ENCODE measurements at places on chromosomes 2 and 18. TPM values are rescaled to one million over a fixed set of nuclear protein-coding genes. Genes with fewer than 3 reads are reported as not detected.

DNA sequence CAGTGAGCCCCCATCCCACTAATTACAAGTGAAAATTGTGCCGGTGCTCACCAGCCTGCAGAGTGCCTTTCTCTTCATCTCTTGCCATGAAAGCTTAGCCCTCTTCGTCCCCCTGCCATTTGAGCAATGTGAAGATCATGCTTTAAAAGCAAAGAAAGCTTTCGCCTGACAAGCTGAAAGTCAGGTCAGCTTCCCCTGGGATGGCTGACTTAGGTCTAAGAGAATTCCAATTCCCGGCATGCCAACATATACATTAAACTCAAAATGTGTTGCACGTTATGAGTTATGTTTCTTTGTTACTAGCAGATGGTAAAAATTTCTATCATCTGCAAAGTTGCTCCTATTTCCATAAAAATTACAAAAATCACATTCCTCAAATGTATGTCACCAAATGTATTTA is 129.8 kb downstream of the AFF3 start:
- no peak for DNase-seq

DNA sequence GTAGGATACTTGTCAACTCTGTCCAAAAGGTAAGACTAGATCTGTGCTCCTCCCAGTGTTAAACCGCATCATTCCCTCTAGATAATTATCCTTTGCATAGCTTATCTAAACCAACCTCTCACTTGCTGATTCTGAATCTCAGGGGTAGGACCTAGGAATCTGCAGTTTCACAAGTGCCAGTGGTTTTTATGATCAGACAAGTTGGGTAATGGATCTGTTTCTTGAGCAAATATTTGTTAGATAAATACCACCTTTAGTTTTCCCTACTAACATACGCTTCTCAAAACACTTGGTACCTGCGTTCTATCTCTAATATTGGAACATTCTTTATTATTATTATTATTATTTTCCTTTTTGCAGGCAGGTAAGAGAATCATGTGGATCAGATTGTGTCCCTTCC is 439.9 kb downstream of the PTPRM start:
- no peak for DNase-seq

The SMYD5 gene
- 28.4 TPM for total RNA-seq

The BMP10 gene
- not detected for total RNA-seq

The DNAH6 gene
- total RNA-seq: 0.51 TPM

DNA sequence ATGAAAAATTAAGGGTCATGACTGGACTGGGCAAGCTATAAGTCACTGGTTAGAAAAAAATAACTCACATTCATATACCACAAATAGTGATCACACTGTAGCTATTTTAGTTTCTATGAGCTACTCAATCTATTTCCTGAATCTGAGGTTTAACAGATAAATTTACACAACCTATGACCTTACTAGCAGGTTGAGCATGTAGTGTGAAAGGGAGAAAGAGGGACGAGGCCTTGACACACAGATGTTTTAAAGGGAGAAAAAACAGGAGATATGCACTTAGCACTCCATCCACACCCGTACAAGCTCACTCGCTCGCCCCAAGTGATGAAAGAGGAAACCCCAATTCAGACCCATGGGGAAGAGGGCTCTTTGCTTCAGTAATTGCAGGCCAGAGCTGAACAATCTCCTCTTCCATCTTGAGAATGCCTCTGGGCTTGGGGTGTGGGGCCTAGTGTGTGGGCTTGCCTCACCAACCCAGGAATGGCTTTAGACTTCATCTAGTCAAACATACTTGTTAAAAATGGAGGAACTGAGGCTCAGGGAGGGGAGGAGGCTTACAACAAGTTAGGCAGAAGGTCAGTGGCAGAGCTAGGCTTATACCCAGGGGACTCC is 10.7 kb downstream of the CYRIA start:
- DNase-seq: no peak

The CABYR gene
- total RNA-seq: 0.41 TPM

The PPP4R1 gene
- 169 TPM for total RNA-seq

The MROH2A gene
- 2.5 TPM for total RNA-seq

GRCh38 chr18:59918320-59918755 is 18.5 kb downstream of the PMAIP1 start:
- peak; percentile 87 for DNase-seq

The RESP18 gene
- not detected for total RNA-seq

DNA sequence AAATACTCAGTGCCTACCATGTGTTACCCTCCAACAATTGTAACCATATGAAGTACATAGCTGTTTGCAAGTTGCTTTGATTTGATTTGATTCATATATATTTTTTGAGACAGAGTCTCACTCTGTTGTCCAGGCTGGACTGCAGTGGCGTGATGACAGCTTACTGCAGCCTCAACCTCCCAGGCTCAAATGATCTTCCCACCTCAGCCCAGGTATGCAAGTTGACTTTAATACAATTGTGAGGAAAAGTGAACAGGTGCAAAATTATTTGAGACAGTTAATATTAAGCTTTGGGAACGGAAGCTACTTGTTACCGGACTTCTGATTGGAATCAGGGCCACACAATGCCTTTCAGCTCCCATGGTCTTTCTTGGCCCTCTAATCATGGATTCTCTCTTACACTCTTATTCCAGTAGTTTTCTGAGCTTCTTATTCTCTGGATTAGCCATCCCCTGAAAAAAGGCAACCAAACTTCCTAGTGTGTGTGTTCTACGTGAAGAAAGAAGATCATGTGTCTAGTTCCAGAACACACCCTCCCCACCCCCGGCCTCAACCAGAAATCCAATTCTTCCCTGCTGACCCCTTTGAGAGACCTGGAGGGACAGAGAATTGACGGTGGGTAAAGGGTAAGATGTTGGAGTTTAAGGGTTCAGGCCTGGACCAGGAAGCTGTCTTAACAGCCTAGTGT is 1.1 kb upstream of the RPL37A start:
- DNase-seq: no peak

DNA sequence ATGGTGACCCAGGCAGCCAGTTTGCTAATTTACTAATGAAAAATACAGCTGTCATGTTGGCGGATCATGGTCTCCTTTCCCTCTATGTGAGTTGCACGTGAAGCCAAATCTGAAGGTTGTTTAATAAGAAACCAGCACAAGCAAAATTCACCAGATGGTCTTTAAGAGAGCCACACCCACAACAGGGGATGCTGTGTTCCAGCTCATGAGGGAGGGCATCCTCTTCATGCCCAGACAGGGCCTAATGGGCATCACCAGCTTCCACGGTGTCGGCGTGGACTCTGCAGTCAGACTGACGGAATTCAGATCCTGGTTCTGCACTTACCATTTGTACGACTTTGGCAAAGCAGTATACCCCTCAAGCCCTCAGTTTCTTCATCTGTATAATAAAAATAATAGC is 39.9 kb downstream of the TMEM247 start:
- peak; percentile 48 for DNase-seq

GRCh38 chr2:23824777-23825212 is 102.1 kb downstream of the ATAD2B start:
- peak; percentile 79 for DNase-seq

DNA sequence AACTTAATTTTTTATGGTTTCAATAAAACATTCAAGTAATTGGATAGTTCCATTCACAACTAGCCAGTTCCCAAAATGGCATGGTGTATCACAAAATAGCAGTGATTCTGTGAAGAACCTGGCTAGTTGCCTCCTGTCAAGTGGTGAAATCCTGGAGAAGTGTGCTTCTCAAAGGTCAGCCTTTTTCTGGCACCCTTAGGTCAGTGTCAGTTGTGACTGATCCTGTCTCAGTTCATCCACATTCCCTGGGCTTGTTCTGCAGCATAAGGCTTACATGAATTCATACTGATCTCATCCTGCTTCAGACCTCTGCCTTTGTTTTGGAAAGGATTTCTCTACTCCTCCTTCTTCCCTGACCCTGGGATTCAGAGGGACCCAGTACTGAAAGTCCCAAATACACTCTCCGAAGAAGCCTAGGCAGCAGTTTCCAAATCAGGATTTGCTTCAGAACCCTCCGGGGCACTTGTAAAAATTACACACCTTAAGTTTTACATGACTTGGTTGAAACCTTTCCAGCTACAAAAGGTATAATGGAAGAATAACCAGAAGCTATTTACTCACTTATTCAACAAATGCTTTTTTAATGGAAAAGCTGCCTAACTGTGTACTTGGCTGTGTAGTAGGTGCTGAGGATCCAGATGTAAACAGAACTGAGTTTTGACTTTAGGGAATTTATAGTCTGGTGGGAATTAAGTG is 11.0 kb downstream of the MAP3K20 start:
- no peak for DNase-seq

- DNase-seq: peak; percentile 26
Observed at GRCh38 chr2:167844714-167845530, 402.5 kb downstream of the STK39 start.

The CCDC85A gene
- 7.5 TPM for total RNA-seq

The RAB12 gene
- 125 TPM for total RNA-seq

GRCh38 chr2:221304916-221305315 is 267.2 kb downstream of the EPHA4 start:
- no peak for DNase-seq

The TMEM247 gene
- not detected for total RNA-seq

DNA sequence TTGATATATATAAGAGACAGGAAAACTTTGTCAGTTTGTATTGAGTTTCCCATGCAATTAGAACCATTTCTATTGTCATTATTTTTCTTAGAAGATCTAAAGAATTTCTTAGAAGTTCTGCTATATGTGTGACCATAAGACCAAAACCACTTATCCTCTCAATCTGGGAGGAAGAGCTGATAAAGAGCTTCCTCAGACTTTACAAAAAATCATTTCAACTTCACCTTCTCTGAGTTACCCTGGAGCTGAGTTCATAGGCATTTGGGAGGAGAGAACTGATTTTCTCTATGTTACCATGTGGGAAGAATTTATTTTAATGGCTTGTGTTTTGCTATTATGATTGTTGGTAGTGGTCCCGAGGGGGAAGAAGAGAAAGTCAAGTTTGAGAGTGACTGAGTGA is 329.3 kb downstream of the GPD2 start:
- DNase-seq: no peak

DNA sequence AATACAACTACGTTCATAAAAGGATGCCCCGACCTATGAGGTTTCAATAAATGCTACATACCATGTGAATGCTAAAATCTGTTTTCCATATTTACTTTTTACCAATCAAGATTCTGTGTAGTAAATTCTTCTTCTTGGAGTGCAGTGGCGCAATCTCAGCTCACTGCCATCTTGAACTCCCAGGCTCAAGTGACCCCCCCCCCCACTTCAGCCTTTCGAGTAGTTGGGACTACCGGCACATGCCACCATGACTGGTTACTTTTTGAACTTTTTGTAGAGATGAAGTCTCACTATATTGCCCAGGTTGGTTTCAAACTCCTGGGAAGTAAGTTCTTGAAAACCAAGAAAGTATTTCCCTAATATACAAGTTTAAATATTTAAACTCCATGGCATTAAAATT is 14.4 kb upstream of the USP34 start:
- no peak for DNase-seq

GRCh38 chr2:96688649-96689430 is 46.3 kb downstream of the FER1L5 start:
- no peak for DNase-seq

- peak; percentile 59 for DNase-seq
Observed at GRCh38 chr2:27407798-27408491, 1.4 kb downstream of the PPM1G start.

DNA sequence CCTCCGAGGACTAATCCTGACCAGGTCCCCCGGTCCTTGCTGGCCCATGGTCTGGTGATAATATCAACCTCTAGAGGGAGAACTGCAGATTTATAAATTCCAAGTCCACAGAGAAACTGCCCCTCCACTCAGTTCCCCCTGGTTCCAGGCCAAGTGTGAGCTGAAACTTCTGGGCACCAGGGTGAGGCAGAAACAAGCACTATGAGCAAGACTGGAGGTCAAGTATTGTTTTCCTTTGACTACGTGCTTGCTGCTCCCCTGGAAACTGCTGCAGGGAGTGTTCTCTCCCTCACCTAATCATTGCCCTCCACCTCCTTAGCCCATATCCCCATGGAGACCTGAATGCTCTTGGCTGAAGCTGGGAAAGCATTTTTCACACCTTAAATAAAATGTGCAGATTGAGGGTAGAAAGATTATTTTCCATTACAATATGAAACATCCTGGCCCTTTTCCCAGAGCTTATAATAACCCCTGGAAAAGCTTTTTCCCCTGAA is 135.2 kb downstream of the RDH14 start:
- peak; percentile 19 for DNase-seq

- peak; percentile 35 for DNase-seq
Observed at GRCh38 chr2:174846218-174846617, 81.9 kb upstream of the CHRNA1 start.

GRCh38 chr2:56475191-56475590 is 291.4 kb downstream of the CCDC85A start:
- no peak for DNase-seq

GRCh38 chr18:75049455-75049789 is 159.5 kb downstream of the PTGR3 start:
- DNase-seq: no peak

DNA sequence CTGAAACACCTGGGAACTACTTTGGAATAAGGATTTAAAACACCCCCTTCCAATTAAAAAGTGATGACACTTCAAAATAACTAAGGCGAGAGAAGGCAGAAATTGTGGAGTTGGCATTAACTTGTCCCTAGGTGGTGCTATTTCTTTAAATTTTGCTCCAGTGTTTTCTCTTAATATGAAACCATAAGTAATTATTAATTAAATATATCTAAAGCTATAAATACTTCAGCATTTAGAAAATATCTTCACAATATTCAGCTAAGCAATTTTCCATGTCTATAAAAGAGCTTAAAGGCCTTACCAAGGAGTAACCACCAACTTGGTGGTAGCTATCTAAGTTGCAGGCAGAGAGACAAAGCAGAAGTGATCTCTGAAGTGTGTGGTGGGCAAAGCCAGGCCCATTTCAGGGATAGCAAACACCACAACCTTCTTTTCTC is 186.8 kb upstream of the PGAP1 start:
- DNase-seq: peak; percentile 55

GRCh38 chr18:33282709-33283333 is 157.7 kb downstream of the CCDC178 start:
- DNase-seq: no peak

DNA sequence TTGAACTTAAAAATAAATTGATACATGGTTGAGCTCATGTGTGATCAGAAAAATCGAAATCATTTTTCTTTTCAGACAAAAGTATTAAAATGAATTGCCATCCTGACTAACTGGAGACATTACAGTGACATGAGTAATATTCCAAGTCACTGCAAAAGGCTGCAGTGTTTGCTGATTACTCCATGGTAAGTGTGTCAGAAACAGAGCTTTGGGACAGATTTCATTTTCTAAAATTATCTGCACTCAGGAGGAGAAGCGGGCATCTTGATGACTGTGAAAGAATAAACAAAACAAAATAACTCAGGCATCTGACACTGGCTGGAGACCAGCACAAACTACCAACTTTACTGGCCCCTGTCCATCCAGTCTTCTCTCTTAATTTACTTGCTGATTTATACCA is 312.3 kb upstream of the PIK3C3 start:
- no peak for DNase-seq

DNA sequence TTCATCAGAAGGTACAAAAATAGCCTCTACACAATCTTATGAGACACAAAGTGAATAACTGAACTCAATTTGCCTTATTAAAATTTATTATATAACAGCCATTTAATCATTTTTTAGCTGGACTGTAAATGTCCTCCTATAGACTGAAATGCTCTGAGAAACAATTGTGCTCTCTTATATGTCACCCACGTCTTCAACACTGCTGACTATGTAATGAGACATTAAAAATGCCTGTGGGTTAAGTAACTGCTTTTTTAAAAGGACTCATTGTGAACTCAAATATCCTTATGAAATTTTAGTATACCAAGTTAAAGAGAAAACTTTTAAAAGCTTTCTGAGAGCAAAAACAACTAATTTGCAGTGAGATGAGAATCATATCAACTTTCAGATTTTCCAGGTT is 10.4 kb upstream of the GALNT1 start:
- no peak for DNase-seq

The EFR3B gene
- 6.1 TPM for total RNA-seq

Data from tongue (tissue), 3 donors.